NCI-H524 treated with DMSO at 0.1 percent for 48 hours (cell line): ENCODE measurements at places on chromosomes 7 and 10.
A peak's percentile ranks its signal among the peaks of the same experiment; 100 is the strongest.

DNA sequence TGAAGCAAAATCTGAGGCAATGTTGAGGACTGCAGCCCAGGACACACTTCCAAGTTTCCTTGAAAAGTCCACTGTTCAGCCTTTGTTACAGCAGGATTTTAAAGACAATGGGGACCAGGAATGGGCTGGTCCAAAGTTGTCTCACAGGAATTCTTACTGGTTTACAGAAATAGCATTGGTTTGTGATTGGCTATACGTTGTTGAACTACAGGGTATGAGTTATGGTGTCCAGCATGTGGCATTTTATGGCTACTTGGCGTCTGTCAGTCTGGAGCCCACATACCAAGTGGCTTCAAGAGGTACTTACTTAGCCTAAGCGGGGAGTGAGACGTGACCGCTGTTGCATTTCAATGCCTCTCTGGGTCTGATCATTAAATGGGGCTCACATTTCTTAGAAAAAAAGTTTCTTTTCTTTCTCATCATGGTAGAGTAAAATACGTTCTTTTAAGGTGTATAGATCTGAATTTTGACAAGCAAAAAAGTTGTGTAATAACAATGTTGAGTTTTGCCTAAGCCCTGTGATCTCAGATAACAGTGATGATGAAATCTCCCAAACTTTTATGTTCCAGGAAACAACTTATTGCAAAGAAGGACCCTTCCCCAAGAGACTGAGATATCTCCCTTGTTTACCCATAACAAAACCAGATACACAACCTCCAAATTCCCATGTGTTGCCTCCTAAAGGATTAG lies 100.0 kb upstream of the TRIM24 start:
- DNase-seq = peak; percentile 91

- no peak for DNase-seq
Observed at GRCh38 chr10:44723619-44724325, 187.4 kb upstream of the TMEM72 start.

DNA sequence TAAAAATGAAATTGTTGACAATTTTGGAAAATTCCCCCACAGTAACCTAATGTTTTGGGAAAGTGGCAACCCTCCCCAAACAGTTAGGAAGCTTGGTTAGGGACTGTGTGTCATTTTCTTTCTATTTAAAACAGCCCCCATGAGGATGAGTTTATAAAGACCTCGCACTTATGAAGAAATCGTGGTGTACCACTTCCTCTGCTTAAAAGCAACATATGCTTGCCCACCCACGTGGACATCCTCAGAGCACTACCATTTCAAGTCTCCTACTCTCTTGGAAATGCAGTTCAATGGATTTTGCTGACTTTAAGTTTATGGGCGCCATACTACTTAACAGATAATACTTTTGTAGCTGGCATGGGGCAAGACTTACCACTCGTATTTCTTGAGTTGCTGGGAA lies 223.8 kb downstream of the DYNC1I1 start:
- no peak for DNase-seq

DNA sequence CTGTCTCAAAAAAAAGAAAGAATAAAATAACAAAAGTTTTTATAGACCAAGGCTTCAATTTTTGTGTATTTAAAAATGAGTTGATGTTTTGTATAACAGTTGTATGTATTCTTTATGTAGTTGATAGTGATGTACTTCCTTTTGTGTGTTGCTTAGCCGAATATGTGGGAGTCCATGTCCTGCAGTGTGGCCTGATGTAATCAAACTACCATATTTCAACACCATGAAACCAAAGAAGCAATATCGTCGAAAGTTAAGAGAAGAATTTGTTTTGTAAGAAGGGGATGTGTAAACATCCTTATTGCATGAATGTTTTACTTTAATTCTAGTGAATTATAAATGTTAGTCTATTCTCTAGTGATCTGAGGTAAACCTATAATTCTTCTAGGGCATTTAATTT lies 56.6 kb downstream of the MPLKIP start:
- no peak for DNase-seq

- DNase-seq = no peak
Observed at GRCh38 chr7:138570715-138571114, 110.7 kb downstream of the TRIM24 start.

- no peak for DNase-seq
Observed at GRCh38 chr7:11557627-11558026, 274.4 kb downstream of the THSD7A start.

GRCh38 chr7:149196705-149197171 lies 1.4 kb downstream of the ZNF282 start:
- no peak for DNase-seq

GRCh38 chr10:123913688-123914268 lies 22.2 kb upstream of the CPXM2 start:
- DNase-seq = no peak

DNA sequence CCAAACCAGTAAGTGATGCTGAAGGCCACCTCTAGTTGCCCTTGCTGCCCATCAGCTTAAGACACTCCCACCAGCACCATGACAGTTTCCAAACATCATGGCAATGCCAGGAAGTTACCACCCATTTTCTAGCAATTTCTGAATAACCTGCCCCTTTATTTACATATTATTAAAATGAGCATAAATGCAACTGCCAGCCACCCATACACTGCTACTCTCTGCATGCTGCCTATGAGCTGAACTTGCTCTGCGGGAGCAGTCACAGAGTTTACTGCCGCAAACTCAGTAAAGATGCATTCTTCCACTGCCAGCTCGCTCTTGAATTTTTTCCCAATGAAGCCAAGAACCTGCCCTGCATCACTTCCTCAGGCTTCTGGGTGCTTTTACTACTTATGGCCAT lies 212.6 kb downstream of the SH2D4B start:
- DNase-seq = no peak

GRCh38 chr7:109318136-109318535 lies 748.5 kb downstream of the DNAJB9 start:
- no peak for DNase-seq

DNA sequence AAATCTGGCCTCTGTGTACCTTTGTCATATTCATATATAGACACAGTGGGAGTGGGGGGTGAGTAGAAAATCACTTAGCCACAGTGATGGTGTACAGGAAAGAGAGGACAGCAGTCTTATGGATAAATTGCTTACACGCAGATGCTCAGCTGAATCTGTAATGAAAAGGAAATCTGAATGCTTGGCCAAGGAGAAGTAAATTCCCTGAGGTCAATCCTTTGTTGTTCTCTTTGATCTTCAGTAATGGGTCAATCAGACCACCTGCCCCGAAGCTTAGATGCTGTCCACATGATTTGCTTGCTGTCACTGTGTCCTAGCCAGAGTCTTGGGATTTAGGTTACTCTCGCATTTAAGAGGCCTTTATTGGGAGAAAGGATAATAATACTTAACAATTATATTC lies 18.4 kb upstream of the EPHB6 start:
- DNase-seq = no peak

GRCh38 chr7:102427019-102427405 lies 6.4 kb upstream of the ORAI2 start:
- DNase-seq = no peak

DNA sequence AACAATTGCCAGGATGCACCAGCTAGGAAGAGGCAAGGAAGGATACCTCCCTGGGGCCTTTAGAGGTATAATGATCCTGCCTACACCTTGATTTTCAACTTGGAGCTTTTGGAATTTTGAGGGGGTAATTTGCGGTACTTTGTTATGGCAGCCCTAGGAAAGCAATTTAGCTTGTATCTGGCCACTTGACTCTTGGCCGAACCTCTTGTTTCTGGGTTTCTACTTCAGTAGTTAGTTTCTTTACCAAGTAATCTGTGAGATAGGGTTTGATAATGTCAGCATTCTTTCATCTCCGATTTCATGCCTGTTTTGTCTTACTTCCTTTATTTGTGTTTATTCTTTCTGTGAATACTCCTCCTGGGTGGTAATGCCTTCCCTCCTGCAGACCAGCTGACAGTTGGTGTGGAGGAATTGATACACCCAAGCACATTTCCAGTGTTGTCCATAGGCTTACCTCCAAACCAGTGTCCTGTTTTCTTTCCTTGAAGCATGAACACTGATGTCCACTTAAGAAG lies 163.7 kb downstream of the SND1 start:
- no peak for DNase-seq

DNA sequence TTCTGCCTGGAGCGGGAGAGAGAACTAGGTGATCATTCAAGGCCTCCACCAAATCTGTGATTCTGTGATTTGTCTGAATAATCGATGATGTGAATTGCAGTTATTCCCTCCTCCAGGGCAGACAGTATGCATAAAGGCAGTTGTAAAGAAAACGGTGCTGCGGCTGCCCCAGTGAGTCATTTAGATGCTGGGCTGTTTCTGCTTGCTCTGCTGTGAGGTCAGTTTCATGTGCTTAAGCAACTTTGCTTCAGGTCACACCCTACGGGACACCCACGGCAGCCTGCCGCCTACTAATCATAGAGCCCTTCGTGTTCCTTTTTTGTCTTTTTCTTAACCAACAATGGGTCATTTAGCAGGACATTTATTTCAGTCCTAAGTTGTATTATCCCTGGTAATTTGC lies 158.1 kb upstream of the PITRM1 start:
- DNase-seq = no peak

GRCh38 chr7:70734411-70734810 lies 397.5 kb upstream of the GALNT17 start:
- DNase-seq = no peak

DNA sequence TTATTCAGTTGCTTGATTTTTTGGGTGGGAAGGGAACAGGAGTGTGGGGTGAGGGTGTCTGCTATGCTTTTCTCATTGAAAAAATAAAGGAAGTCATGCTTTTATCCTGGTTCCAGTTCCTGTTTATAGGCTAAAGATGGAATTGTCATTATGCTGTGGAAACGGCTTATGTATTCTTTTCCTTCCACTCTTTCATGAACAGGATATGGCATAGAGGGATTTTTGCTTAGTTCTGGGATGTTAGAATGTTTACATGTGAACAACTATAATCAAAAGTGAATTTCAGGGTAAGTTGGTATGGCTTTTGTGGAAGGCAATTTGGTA lies 35.9 kb upstream of the PTPN12 start:
- DNase-seq = no peak

GRCh38 chr10:79088613-79089355 lies 20.0 kb downstream of the ZMIZ1 start:
- DNase-seq = no peak

- DNase-seq = no peak
Observed at GRCh38 chr7:49522111-49522510, 251.3 kb upstream of the VWC2 start.

DNA sequence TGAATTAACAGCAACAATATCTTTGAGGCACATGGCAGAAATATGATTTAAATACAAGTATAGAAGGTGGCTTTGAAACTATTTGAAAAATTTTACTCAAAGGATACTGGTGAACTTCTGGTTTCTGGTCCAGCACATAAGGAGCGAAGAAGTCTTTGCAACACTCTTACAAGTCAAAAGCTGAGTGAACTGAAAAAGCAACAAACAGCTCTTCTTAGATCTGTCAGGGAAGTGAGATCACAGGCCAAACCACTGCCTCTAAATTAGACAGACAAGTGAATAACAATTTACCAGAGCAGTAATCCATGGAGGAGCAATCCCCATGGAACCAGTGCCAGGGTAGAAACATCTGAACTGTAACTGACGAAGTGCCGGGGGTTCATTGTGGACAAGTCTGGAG lies 9.6 kb upstream of the VWC2 start:
- no peak for DNase-seq

GRCh38 chr10:72331575-72332422 lies 22.9 kb downstream of the DNAJB12 start:
- peak; percentile 52 for DNase-seq

DNA sequence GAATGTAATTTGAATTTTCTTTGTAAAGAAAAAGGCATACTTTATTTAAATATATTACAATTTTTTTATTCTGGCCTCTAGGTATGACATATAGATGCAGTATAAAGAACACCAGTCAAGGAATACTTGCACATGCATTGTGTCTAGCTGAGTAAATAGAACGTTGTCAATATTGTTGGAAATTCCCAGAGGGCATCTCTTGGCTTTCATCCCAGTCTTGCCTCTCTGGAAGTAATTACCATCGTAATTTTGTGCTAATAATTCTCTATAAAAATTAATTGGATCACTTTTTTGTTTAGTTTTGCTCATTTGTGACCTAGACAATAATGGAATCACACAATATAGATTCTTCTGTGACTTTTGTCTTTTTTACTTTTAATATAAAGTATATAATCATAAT lies 1052.3 kb upstream of the CELF2 start:
- no peak for DNase-seq

DNA sequence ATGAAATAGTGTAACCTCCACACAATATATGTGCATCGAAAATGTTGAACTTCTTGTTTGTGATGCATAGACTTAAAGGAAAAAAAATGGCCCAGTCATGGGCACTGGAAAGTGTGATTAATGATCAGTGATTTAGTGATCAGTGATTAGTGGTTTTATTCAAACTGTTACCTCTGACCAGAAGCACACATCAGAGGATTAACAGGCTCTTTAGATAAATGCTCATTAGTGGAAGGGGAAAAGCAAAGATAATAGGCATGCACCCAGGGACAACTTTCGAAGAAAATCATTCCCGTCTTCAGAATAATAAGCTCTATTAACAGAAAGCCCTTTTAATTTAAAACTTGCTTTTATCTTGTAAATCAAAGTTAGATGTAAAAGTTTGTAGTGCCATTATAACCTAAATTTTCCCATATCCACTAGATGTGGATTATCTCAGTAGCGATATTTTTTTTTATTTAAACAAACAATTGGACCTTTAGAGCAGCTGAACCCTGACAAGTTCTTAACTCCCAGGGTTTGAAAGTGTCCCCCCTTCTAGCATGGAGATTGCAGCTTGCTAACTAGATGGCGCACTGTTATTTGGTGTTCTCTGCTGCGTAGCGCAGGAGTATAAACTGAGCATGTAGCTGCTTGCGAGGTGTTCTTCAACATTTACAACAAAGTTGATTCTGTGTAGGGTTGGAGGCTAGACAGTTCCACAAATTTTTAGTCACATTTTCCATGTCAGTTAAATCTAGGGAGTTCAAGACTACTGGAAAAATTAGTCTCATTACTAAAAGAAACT lies at the start of gene CREB5:
Gene CREB5, plus strand, starts transcription at position 643 of the 787 bp plus-strand sequence. CDS start 397 bp downstream, outside the sequence.
- no peak for DNase-seq

- no peak for DNase-seq
Observed at GRCh38 chr7:51263631-51264484, 52.8 kb downstream of the COBL start.
